ENCODE measurements at places on chromosomes 1 and 21.
A peak's percentile ranks its signal among the peaks of the same experiment; 100 is the strongest.

DNA sequence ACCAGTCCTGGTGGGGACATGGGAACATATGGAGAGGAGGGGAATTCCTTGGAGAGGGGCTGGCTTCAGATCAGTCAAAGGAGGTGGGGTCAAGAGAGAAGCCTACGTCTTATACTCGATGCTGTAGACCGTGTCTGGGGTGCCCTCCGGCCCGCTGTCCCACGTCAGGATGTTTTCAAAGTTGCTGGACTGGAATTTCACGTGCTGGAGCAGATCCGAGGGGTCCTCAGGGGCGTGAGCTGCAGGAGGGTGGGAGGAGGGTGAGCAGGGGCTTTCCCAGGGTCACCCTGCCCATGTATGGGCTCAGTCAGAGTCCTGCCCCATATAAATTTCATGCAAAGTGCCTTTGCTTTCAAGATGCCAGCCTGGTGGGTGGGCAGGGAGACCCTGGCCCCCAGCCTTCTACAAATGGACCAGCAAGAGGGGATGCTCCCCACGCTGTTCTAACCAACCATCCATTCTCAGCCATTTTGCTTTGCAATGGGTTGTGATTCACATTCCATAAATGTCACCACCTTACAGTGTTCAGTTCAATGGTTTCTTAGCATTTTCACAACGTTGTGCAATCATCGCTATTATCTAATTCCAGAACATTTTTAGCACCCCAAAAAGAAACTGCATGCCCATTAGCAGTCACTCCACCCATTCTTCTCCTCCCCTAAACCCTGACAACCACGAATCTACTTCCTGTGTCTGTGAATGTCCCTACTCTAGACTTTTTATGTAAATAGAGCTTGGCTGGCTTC, 4.3 kb downstream of the IL22RA1 start:
- DNase-seq = no peak

GRCh38 chr1:44223187-44223610, 9.9 kb downstream of the DMAP1 start:
- DNase-seq = no peak

GRCh38 chr1:109627692-109628399, 8.2 kb downstream of the AMPD2 start:
- no peak for DNase-seq

DNA sequence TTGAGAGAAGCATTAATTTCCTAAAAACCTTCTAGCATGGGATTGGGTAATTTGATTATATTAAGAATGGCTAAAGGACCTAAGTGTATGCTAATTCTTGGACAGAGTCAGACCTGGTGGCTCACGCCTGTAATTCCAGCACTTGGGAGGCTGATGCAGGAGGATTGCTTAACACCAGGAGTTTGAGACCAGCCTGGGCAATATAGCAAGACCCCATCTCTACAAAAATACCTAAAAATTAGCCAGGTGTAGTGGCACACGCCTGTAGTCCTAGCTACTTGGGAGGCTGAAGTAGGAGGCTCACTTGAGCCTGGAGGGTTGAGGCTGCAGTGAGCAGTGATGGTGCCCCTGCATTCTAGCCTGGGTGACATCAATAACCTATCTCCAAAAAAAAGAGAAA, 45.9 kb upstream of the BMP8A start:
- no peak for DNase-seq

- DNase-seq = no peak
Measured at GRCh38 chr1:71956613-71957285, 325.6 kb downstream of the NEGR1 start.

DNA sequence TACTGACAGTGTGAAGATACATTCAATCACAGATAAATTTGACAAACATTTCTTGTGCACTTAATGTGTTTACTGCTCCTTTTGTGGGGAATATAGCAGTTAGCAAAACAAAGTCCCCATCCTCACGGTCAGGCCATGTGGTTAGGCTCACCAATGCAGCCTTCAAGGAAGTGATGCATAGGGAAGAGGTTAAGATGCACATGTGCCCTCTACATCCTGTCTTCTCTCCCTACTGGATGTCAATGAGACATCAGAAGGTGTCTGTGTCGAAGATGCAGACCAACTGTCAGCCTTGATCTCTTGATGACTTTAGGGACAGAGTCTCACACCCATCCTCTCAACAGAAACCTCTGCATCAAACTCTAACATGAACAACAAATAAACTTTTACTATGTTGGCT, 78.7 kb downstream of the FH start:
- DNase-seq = no peak

DNA sequence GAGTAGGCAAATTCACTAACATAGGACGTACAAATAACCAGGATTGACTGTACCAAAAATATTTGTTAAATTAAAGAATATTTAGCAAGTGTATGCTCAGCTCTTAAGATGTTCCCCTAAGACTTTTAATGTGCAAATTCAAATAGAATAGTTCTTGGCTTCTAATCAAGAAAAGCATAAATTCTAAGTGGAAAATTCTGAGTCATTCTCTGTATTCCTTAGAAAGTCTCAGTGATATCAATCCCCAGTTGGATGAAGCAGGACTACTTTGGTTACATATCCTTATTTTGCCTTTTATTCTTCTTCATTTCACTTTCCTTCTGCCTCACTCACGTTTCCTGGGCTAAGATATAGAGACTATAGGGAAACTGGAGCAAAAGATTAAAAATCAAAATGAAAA, 130.2 kb downstream of the IFI44 start:
- DNase-seq = peak; percentile 8

DNA sequence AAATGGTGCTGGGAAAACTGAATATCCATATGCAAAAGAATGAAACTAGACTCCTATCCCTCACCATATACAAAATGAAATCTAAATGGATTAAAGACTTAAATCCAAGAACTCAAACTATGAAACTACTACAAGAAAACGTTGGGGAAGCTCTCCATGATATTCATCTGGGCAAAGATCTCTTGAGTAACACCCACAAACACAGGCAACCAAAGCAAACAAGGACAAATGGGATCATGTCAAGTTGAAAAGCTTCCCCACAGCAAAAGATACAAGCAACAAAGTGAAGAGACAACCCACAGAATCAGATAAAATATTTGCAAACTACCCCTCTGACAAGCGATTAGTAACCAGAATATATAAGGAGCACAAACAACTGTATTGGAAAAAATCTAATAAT, 13.8 kb downstream of the TTC13 start:
- DNase-seq = no peak

GRCh38 chr1:44785029-44785380, 3.0 kb downstream of the BEST4 start:
- peak; percentile 68 for DNase-seq

GRCh38 chr21:34914239-34914638, 134.9 kb downstream of the RUNX1 start:
- no peak for DNase-seq

GRCh38 chr1:116407033-116407432, 34.0 kb downstream of the ATP1A1 start:
- no peak for DNase-seq

GRCh38 chr1:16122916-16123315, 33.0 kb downstream of the EPHA2 start:
- DNase-seq = peak; percentile 69

- DNase-seq = no peak
Measured at GRCh38 chr1:12146343-12147112, 20.3 kb upstream of the TNFRSF1B start.

GRCh38 chr1:205935869-205936268, 7.4 kb downstream of the SLC26A9 start:
- no peak for DNase-seq

- DNase-seq = peak; percentile 46
Measured at GRCh38 chr1:231385416-231385748, 36.7 kb downstream of the EGLN1 start.

DNA sequence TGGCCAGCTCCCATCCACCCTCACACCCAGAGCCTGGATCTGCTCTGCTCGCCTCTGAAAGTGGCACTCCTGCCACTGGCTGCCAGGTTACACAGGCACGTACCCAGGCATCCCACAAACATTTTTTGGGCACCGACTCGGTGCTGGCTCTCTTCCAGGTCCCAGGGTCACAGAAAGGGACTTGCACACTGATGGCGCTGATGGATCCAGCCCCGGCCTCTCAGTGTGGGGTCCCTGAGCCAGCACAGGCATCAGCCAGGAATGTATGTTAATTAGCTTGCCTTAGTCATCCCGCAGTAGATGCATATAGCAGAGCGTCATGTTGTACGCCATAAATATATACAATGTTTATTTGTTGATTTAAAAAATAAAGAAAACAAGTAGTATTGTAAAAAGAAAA, 537.2 kb downstream of the NPHP4 start:
- peak; percentile 44 for DNase-seq

GRCh38 chr1:94765958-94766357, 54.2 kb upstream of the SLC44A3 start:
- DNase-seq = no peak

DNA sequence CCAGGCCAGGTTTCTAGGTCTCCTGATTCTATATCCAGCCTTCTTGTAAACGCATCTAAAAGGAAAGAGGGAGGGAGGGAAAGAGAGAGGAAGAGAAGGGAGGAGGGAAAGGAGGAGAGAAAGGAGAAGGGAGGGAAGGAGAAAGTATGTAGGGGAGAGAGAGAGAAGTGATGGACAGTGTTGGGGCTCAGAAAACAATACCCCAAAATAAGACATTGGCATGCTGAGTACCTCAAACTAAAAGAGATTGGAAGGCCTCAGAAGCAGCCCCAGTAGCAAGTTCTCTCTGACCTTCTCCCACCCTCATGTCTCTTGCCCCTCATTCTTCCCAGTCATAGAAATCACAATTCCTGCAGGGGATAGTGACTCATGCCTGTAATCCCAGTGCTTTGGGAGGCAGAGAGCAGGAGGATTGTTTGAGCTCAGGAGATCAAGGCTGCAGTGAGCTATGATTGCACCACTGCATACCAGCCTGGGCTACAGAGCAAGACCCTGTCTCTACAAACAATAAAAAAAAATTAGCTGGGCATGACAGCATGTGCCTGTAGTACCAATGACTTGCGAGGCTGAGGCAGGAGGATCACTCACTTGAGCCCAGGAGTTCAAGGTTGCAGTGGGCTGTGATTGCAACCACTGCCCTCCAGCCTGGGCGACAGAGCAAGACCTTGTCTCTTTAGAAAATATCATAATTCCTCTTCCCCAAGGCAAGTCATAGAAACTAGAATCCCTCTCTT, 51.2 kb downstream of the DNTTIP2 start:
- no peak for DNase-seq

GRCh38 chr1:150703427-150703826, 6.5 kb upstream of the GOLPH3L start:
- no peak for DNase-seq

- DNase-seq = peak; percentile 50
Measured at GRCh38 chr1:169115891-169116585, 9.5 kb downstream of the ATP1B1 start.

- DNase-seq = no peak
Measured at GRCh38 chr1:21259316-21260076, 30.8 kb downstream of the ECE1 start.

DNA sequence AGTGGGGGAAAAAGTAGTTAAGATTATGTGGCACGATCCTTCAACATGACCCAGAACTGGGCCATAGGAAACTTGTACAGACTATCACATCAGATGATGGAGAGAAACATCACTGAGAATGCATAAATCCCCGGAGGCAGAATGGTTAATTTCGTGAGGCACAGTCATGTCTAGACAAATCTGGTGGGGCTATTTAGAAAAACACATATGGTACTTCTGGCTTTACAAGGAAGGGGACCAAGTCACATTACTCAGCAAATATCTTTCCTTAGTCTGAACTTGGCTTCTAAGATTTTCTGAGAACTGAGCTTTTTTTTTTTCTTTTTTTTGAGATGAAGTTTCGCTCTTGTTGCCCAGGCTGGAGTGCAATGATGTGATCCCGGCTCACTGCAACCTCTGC, 9.2 kb upstream of the UQCRHL start:
- DNase-seq = no peak

DNA sequence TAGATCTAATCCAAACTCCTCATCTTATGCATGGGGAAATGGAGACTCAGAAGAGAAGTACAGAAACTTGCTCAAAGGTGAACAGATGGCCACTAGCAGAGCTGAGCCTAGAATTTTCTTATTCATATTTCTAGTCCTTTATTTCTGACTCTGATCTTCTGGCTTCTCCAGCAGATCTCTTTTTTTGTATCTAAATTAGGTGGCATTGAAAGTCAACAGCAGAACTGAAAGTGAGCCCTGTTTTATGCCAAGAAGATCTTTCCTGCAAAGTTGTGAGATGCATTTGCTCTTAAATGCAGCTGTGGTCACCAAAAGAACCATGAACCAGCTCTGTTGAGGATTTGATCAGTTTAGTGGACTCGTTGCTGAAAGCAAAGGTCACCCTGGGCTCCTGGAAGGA, 75.5 kb downstream of the KAZN start:
- no peak for DNase-seq

DNA sequence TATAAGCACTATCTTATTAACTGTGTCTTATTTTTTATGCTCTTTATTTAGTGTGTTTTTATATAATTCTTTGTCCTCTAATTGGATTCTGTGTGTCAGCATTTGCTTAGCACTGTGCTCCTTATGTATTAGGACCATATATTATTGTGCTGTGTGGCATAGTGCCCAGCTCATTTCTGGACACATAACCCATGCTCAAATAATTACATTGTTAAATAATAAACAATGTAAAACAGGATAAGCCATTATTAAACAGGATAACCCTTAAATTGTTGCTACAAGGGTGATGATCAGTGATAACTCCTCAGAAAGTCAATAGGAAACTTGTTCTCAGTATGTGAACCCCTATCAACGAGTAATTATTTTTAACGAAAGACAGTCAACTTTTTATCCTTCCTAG, 150.4 kb downstream of the ADGRL4 start:
- DNase-seq = no peak

DNA sequence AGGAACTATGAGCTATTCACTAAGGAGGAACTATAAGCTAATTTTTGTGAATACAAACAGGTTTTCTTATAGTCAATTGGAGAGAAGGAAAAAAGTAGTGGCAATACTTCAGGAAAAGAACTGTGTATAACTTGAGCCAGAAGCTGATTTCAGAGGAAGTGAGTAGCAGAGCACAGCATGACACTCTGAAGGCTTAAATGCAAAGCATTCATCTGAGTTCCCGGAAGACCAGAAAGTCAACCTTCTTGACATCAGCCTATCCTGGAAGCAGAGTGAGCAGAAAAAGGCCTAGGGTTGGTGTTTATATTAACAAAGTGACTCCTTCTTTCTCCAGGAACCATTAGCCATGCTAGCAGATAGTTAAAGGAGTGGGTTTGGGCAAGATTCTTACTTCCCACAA, 545.2 kb downstream of the MRPL39 start:
- DNase-seq = peak; percentile 5

GRCh38 chr1:30908696-30909364, at the start of gene SDC3:
Gene SDC3, minus strand, starts transcription at chr1:30908758. Its CDS starts 172 bp downstream, at chr1:30908586.
- DNase-seq = peak; percentile 72

DNA sequence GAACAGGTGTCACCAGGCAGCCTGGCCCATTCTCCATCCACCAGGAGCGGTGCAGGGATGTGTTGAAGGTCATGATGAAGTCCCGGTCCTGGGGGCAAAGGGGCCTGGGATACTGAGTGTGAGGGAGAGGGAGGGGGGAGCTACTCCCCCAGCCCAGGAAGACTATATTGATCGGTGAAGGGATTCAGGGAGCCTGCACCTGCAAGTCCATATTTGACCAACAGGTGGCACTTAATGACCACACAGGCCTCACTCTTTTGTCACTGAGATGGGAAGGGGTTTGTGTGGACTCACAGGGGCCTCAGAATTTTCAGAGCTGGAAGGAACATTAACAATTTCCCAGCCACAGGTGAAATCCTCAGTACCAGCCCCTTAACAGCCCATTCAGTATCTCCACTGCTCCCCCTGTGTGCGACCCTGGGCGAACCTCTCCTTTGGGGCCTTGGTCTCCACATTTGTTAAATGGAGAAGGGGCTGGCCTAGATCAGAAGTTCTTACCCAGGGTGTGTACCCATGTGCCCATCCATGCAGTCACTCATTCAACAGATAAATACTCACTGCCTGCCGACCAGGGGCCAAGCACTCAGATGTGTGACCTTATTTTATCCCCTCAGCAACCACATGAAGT, 55.6 kb downstream of the NKAIN1 start:
- peak; percentile 63 for DNase-seq
